ENCODE measurements at places on chromosomes 2 and 18.

DNA sequence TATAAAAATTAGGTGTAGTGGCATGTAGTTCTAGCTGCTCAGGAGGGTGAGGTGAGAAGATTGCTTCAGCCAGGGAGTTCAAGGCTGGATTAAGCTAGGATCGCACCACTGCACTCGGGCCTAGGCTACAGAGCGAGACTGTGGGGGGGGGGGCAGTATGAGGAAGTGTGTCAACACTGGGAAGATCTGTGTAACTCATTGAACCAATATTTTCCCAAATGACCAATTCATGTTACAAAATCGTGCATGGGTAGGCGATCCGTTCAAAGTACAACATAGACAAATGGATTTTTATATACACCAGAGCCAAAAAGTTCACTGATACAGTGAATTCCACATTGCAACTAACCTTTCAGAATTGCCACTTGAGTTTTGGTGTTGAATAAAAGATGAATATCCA is 8.1 kb downstream of the SMAD4 start:
- DNase-seq: no peak

DNA sequence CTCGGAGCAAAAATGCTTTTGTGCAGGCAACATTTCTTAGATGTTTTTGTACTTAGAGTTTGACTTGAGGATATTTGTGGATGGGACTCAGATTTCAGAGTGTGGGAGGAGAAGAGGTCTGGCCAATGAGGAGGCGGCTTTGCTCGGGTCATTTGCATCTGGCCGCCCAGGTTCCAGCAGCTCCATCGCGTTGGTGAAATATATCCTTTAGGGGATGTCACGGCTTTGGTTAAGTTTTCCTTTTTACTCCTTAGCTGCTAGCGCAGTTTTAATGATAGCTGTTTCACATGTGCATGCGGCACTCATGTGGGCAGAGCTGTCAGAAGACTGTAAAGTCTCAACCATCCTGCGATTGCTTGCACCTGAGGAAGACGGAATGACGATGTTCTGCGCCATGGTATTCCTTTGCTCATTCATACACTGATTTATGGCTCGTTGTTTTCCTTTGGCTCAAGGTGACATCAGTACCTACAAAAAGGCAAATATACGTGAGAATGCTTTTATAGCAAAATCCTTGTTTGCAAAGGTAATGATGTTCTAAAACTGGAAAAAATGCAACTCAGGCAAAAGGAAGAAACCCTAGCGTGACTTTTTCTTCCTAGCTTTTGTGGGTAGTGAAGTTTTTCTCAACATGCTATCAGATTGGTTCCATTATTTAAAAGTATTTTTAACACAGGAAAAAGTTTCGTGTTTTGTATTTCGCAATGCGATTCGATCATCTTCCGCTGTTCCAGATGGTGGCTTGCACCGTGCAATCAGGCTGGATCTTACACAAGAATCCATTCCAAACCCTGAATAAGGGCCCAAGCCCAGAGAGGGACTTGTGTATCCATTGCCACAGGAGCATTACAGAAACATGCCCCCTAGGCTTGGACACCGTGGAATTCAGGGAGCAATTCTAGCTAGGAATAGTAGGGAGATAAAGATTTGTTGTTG is 70.5 kb upstream of the ZNF516 start:
- DNase-seq: peak; percentile 91

DNA sequence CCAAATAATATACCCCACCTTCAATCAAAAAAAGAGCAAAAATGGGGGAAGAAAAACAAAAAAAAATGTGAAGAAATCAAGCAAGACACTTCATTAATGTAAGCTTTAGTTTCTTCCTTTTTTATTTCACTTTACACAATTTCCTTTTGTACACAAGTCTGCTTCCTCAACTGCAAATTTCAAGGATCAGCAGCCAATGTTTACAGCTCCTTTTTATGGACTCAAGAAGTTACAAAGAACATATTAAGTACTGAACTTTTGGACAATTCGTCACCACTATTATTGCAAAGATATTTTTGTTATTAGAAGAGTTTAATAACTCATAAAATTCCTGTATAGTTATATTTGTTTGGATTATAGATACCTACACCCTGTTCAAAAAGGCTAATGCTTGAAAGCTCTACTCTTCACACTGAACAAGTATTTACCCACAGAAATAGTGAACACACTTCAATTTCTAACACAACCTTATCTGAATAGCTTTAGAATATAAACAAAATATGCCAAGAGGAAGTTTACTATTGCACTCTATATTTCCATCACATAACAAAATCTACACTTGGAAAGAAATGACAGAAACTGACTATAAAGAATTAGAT is 658.7 kb upstream of the CNTNAP5 start:
- no peak for DNase-seq

DNA sequence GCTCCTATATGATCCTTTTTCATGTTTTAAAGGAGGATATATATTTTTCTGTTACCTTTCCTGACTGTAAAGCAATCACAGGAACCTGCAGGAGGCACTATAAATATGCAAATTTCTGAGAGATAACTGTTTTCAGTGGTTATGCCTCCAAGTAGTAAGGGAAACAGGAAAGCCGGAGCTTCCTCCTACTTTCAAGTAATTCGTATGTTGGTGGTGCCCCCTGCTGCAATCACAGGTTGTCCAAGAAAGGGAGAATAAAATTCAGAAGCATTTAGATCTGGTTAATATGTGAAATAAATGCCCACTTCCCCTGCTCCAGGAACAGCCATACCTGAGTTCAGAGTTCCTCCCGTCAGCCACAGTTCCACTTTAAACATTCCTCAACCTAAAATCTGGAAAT is 12.0 kb upstream of the BCL11A start:
- no peak for DNase-seq

DNA sequence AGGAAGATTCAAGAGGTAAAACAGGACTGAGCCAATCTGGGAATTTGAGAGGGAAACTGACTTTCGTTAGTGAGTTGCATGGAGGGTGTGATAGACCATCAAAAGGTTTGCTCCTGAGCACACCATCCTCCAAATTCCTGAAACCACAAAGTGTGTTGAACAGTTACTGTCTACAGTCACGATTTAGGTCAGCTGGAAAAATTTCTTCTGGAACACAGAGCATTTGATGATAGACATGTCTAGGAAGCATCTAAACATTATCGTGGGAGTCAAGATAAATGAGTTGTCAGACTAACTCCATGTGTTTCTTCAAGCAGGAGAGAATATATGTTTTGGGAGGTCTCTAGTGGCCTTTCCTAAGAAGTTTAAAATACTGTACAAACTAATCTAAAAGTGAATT is 449.4 kb upstream of the SLC14A2 start:
- DNase-seq: no peak

DNA sequence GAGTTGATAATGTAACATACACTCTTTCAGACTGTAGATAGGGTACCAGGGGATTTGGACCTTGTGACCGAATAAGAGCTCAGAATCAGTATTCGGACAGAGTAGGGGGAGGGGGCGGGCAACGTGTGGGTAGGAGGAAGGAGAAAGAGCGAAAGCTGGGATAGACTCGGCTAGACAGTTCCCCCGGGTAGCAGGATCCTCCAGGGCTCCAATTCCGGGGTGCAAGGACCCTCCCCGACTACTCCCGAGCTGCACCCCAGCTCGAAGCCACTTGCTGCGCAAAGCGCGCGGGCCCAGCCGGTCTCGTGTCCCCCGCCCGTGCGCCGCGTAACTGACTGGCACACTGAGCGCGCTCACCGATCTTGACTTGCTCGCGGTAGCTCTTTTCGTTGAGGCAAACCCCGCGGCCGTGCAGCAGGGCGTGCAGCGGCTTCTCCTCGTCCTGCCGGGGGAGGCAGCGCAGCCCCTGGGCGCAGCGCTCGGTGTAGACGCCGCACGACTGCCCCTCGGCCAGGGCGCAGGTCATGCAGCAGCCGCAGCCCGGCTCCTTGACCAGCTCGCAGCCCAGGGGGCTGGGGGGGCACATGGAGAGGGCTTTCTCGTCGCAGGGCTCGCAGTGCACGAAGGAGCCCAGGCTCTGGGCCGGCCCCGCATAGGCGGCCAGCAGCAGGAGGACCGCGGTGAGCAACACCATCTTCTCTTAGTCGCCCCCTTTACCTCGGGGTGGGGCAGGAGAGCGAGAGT is 1.1 kb downstream of the IGFBP5 start:
- no peak for DNase-seq

- peak; percentile 95 for DNase-seq
Measured at GRCh38 chr2:74740741-74741431, 86.8 kb downstream of the SEMA4F start.

GRCh38 chr2:172198908-172199307 is 96.2 kb upstream of the DLX2 start:
- no peak for DNase-seq

DNA sequence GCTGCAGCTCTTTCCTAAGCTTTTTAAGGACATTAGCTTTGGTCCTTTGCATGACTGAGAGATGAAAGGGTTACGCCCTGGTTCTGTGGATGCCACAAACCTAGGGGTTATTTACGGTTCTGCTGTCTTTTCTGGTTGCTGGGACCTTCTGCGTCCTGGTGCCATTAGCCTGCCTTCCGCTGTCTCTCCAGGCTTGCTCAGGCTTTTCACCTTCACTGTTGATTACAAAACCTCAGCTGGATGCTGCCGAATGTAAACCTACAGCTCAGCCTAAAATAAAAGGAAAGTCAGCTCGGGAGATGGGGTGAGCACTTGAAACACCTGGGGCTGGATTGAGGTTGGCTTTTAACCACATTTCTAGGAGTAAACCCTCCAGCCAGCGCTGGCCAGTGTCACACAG is 130.9 kb upstream of the ARHGAP28 start:
- no peak for DNase-seq

- DNase-seq: no peak
Measured at GRCh38 chr18:11839556-11839955, 11.7 kb upstream of the CHMP1B start.

- DNase-seq: no peak
Measured at GRCh38 chr2:197311421-197312033, 947 bp upstream of the ANKRD44 start.

DNA sequence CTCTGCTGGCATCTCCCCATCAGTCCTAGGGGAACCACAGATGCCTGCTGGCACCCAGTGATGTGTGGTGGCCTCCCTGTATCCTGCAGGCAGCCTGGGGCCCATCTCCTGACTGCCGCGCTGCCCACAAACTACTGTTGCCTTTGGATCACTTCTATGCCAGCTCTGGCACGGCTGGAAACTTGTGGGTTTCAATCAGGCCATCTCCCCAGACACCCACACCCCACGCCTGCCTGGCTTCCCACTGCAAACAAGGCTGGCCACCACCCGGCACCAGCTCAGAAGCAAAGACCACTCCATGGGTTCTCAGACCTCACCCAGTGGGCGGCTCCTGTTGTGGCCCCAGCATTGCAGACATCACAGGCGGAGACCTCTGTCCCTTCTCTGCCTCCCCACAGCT is 15.1 kb upstream of the TPO start:
- DNase-seq: no peak

GRCh38 chr2:176601066-176601465 is 331.8 kb downstream of the MTX2 start:
- no peak for DNase-seq

DNA sequence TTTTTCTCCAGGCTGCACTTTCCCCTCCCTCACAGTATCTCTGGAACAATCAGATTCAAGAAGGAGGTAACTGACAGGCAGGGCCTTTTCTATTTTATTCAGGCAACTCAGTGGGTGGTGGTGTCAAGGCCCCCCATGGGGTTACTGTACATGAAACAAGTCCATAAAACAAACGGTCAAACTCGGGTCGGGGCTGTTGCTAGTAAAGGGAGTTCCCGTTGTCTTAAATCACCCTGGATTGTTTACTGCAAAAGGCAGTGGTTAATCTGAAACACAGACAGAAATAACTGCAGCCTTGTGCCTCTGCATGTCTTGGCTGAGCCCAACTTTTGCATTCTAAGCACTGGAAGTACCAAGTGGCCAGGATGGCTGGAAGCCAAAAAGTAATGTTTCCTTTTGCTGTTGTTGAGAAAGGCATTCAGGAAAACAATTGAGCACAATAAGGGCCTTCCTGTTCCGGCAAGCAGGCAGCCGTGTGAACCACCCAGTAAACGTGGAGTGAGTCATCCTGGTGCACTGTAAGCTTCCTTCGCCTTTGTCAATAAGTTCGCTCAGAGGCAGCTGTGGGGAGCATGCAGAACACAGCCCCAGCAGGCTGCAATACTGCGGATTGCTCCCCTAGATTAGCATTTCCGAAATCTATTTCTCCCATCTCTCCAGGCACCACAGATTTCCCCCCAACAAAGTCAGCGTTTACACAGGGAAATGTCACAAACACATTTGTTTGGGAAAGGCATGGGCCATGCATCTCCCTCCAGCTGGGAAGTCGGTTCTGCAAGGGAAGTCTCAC is 149.6 kb downstream of the IRS1 start:
- peak; percentile 85 for DNase-seq

DNA sequence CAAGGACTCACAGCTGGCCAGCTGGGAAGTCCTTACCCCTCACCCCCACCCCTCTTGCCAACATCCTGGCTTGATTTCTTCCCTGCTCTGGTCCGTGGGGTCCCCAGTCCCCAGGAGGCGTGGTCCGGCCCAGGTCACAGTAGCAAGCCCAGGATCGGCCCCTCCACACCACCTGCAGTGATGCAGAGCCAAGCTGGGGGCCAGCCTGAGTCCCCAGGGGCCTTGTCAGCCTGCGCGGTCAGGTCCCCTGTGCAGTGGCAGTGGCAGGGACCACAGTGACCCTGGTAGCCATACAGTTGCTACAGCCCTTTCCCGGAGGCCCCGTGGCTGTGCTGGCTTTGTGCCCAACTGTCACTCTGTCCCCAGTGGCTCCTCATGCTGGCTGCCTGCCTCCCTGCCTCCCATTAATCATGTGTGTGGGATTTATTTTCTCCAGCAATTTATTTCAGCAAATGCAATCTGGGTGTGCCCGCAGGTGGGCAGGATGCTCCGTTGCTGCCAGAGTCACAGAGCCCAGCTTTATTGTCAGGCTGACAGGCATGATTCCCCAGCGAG is 8.8 kb upstream of the PRSS56 start:
- no peak for DNase-seq

GRCh38 chr2:164560181-164560792 is 61.0 kb downstream of the GRB14 start:
- DNase-seq: no peak

DNA sequence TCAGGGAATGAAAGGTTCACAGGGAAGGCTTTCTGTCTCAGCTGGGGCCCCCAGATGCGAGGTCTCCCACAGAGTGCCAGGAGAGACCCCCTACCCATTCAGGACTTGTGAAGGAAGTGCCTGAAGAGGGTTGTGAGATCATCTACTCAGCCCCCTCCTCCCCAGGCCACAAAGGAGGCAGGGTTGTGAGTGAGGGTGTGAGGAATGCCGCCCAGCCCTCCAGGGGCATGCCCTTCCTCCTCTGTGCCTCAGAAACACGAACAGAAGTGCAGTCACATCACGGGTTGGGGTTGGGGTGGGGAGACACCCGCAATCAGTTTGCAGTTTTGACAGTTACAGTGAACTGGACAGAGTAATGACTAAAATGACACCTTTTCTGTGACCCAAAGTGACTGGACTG is 5.0 kb downstream of the MAL start:
- DNase-seq: no peak

- no peak for DNase-seq
Measured at GRCh38 chr2:122145856-122146255, 390.4 kb downstream of the TSN start.

GRCh38 chr18:27762054-27762453 is 414.9 kb downstream of the CDH2 start:
- DNase-seq: no peak

GRCh38 chr18:6509417-6509816 is 94.7 kb upstream of the L3MBTL4 start:
- no peak for DNase-seq
